ENCODE measurements at places on chromosomes 12 and 14.

- DNase-seq = no peak
These were observed 86.7 kb upstream of the PWP1 start for GRCh38 chr12:107598906-107599305.

GRCh38 chr12:19792028-19792427 lies 352.7 kb downstream of the AEBP2 start:
- DNase-seq = no peak

- no peak for DNase-seq
These were observed 2.0 kb downstream of the ZBTB25 start for GRCh38 chr14:64501411-64502171.

GRCh38 chr12:113759135-113759534 lies 207.0 kb downstream of the RBM19 start:
- no peak for DNase-seq

DNA sequence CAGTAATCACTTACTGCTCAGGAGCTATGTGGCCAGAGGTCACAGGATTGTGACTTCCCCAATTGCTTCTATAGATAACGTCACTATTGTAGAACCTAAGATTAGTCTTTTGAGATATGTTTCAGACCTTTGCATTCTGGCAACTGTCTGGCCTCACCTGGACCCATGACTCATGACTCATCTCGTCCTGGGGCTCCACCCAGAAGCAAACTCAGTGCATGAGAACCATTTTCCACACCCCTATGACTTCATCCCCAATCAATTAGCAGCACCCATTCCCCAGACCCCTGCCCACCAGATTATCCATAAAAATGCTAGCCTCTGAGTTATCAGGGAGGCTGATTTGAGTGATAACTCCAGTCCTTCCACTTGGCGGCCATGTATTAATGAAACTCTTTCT lies 186.9 kb downstream of the EMP1 start:
- no peak for DNase-seq

GRCh38 chr14:71250791-71251190 lies 343.5 kb downstream of the PCNX1 start:
- no peak for DNase-seq

- DNase-seq = no peak
These were observed 16.0 kb downstream of the ULK1 start for GRCh38 chr12:131910302-131911027.

DNA sequence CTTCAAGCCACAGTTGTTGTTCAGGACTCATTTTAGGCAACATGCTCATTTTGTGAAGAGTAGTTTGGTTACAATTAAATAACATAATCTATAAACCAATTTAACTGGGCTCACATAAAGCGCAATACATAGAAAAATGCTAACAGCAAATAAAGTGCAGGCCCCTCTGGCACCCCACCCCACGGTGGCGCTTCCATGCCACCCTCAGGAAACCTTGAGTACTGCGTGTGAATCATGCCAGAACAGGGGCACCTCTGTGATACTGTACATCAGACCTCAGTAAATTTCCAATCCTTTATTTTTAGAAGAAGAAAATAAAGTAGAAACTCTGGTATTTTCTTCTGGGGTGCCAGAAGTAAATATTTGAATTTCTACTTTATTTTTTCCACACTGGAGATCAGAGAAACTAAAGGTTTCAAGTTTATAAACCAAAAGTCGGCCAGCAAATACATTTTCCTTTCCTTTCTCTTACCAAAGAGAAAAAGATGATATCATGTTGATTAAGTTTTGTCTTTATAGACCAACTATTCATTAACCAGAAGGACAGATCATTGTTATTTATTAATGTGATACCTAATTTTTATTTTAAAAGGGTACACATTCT lies 316.8 kb downstream of the PAWR start:
- no peak for DNase-seq

GRCh38 chr14:105317546-105317945 lies 3.0 kb downstream of the PACS2 start:
- DNase-seq = no peak

DNA sequence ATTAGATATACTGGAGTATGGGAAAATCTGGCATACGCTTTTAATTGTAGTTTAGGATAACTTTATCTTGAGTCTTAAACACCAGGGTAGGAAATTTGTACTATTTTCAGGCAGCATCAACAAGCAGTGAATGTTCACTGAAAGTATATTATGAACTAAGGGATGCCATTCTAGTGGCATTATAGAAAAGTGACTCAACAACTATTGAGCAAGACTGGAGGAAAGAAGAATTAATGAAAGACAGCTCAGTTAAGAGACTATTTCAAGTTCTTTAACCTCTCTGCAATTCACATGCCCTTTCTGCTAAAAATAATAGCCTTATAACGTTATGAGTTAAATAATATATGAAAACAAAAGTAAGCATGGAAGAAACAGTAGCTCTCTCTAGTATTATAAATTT lies 343.1 kb downstream of the FSCB start:
- DNase-seq = no peak

DNA sequence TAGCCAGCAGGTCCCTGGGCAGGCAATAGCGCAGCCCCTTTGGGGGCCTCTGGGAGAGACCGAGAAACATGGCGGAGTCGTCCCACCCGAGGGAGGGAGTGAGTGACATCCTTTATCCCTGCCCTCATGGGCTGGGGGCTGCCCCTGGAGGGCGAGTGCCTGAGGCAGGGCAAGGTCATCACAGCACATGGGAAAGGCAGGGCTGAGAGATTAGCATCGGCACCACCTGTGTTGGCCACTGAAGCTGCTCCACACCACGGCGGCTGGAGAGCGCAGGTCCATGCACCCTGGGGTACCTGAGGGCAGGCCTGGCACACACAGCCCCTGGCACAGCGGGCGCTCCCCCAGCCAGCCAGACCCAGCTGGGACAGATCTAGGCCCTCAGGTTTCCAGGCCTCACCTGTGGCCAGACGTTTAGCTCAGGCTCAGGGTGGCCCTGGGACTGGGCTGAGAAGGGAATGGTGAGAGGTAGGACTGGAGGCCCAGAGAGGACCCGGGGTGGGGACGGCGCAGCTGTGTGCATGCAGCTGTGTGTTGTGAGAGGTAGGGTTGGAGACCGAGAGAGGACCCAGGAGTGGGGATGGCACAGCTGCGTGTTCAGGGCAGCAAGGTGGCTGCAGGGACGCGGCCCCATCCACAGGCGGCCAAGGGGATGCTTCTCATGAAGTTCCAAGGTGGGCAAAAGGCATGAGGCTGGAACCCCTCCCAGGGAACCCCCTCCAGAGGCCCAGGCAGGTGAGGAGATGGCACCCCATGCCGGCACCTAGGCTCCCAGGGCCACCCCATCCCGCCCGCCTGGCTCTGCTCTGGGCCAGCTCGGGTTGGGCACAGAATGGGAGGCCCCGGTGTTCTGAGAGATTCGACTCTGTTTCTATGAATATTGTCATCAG lies 74.1 kb downstream of the KIF26A start:
- no peak for DNase-seq

DNA sequence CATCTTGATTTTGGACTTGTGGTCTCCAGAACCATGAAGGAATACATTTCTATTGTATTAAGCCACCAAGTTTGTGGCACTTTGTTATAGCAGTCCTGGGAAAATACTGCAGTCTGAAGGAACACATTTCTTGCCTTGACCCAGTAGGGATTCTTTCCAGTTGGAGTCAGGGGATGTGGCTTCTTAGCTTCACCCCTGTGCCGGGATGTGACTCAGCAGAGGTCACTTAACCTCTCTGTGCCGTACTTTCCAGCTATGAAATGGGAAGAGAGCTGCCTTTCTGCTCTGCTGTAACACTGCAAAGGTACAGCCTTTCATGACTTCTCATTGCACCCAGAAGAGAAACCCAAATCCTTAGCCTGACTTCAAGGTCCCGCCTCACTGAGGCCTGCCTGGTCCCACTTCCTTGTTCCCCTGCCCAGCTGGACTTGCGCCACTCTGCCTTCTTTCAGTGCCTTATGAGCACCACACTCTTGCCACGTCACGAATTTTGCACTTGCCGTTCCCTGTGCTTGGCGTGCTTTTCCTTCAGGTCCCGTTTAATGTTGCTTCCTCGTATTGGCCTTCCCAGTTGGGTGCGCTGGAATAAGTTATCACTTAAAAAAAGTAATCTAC lies 24.2 kb downstream of the CHST11 start:
- no peak for DNase-seq

GRCh38 chr14:90559811-90560492 lies 163.1 kb downstream of the CALM1 start:
- DNase-seq = no peak

DNA sequence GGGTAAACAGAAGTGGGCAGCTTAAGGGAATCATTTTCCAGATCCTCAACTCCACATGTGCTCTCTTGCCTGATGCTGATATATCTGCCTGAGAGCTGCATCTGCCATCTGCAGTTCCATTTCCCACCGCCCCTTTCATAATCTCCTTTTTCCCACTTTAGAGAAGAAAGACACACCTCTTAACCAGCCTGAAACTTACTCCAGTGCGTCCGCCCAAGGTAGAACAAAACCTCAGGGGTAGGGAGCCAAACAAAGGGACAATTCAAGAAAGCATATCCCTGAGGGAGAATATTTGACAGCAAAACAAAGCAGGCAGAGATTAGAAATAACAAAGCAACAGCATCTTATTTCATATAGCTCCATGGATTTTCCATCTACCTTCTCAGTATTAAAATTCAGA lies 4.3 kb downstream of the MDM1 start:
- DNase-seq = no peak

GRCh38 chr12:51070004-51070403 lies 13.4 kb downstream of the CSRNP2 start:
- no peak for DNase-seq

- no peak for DNase-seq
These were observed 912.8 kb downstream of the GALC start for GRCh38 chr14:87080146-87080545.

GRCh38 chr12:82440885-82441284 lies 82.6 kb downstream of the METTL25 start:
- no peak for DNase-seq

GRCh38 chr12:10393291-10393690 lies 3.5 kb upstream of the KLRK1 start:
- DNase-seq = no peak

DNA sequence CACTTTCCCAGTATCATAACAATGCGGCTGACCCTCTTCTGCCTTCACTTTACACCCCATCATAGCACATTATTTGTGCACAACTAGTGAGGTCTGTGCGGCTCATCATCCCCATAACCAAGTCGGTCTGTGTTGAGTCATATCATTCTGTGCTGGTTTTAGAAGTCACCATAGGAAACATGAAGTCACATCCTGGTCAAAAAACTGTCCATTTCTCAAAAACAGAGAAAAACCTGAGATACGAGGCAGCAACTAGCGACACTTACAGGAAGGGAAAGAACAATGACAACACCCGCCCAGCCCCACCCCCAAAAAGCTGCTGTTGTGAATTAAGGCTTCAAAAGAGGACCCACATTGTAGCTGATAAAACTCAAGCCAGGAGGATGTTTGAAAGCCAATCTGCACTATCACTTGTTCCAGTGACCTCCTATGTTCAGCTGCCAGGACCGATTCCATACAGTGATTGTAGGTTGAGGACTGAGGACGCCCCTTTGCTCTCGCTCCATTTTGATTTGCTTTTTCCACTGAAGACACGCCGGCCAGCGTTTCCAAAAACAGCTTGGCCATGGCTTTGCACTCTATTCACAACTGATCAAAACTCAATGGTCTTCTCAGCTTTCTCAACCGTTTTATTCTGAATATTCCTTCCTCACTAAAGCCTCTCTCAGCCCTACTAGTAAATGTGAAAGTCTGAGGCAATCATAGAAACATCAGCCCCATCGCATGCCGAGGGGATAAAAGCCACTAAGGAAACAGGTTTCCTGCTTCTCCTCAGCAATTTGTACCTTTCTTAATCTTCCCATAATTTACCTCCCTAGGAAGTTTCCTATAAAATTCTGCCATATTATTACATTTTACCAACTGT lies 87.5 kb downstream of the DUSP16 start:
- no peak for DNase-seq

DNA sequence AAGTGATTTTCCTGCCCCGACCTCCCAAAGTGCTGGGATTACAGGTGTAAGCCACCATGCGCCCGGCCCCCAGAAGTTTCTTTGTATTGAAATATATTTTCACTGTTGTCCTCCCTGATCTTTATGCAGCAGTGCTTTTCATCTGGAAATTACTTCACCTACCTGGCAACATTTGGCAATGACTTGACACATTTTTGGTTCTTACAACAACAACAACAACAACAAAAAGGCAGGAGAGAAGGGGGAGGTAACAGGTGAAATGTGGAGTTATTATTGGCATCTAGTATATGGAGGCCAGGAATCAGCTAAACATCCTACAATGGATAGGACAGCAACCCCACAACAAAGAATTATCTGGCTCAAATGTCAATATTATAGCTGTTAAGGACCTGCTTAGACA lies 13.9 kb downstream of the FANCM start:
- no peak for DNase-seq

GRCh38 chr12:55736780-55737580 lies 5.9 kb upstream of the GDF11 start:
- no peak for DNase-seq

GRCh38 chr12:75751769-75752471 lies 240.5 kb upstream of the KRR1 start:
- no peak for DNase-seq

DNA sequence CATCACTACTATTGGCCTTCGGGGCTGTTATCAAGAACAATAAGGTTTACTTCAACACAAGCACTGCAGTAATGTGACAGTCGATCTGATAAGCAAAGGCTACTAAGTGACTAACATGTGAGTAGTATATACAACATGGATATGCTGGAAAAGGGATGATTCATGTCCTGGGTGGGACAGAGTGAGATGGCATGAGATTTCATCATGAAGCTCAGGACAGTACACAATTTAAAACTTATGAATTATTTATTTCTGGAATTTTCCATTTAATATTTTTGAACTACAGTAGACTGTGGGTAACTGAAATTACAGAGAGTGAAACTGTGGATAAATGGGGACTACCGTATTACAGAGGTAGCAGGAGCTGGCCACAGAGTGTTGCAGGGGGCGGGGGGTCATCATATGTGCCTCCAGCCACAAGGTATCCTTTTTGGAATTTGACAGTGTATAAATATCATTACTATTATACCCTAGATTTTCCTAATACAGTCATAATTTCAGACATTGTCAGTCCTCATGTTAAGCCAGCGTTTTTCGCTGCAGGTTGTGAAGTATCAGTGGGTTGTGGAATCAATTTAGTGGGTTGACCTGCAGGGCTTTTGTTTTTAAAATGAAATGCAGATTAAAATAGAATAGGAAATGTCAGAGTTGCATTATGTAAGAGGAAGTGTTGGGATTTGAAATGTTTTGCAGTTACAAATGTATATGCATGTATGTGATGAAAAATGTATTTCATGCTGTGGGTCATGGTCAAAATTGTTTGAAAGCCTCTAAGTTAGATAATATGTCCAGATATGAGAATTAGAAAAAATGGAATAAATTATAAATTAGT lies 148.0 kb upstream of the NUDT4 start:
- no peak for DNase-seq

- no peak for DNase-seq
These were observed 737.8 kb downstream of the RERGL start for GRCh38 chr12:17352164-17352563.

GRCh38 chr14:69327507-69327906 lies 67.5 kb downstream of the GALNT16 start:
- no peak for DNase-seq

- no peak for DNase-seq
These were observed 112.3 kb upstream of the AMIGO2 start for GRCh38 chr12:47192051-47192450.

GRCh38 chr12:2290091-2290490 lies 237.3 kb downstream of the CACNA1C start:
- DNase-seq = no peak

GRCh38 chr12:117760990-117761389 lies 207.8 kb downstream of the KSR2 start:
- no peak for DNase-seq

Measured in brain pericyte (primary cell).